Epithelial cell of proximal tubule (primary cell): ENCODE measurements at places on chromosomes 12 and 14. TPM values are rescaled to one million over a fixed set of nuclear protein-coding genes. Genes with fewer than 3 reads are reported as not detected.

GRCh38 chr12:90695415-90695814 is 259.6 kb downstream of the CCER1 start:
- DNase-seq: no peak

DNA sequence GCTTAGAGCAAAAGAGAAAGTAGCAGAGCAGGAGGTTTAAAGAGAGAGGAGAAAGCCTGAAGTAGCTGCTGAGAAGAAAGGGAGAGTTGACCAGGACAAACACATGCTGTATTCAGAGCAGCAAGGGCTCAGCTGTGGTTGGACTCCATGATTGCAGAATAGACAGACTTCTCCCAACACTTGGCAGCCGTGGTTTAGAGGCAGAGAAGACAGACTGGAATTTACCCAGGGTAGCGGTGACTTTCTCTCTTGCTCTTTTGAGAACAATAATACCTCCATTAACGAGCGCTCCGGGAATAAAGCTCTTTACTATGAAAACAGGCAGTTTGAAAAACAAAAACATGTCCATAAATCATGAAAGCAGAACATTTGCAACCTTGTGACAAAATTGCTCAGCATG is 21.4 kb upstream of the IGF1 start:
- no peak for DNase-seq

GRCh38 chr12:82440885-82441284 is 82.6 kb downstream of the METTL25 start:
- no peak for DNase-seq

GRCh38 chr14:92039063-92039718 is 668 bp downstream of the TRIP11 start:
- DNase-seq: no peak

DNA sequence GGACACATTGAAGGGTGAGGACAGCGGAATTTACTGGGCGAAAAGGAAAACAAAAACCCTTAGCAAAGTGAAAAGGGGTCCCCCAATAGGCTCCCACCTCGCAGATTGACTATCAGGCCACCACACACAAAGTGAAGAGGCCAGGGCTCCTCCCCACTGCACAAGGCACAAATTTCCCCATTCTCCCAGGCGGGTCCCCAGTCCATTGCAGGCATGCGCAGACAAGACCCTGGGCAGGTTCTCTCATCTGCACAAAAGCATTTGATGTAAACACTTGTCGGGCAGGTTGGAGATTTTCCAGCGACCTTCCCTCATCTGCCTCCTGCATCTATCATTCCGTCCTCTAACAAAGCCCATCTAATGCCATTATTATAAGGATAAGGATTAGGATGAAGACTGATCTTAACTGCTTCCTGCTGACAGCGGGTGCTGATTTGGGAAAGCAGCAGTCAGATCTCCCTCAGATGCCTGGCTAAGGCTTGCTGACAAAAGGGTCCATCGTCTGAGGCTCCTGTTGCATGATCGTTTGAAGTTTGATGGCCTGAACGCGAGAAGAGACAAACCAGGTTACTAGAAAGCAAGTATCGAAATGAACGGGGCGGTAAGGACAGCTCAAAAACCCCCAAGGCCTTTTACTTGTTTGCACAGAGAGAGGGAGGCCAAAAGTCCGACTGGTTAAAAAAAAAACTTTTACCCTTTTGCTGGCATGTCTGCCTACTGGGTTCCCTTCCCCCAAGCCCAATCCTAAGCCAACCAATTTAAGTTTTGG is 14.4 kb downstream of the ASCL4 start:
- DNase-seq: no peak

GRCh38 chr14:51564460-51564859 is 87.2 kb upstream of the FRMD6 start:
- no peak for DNase-seq

DNA sequence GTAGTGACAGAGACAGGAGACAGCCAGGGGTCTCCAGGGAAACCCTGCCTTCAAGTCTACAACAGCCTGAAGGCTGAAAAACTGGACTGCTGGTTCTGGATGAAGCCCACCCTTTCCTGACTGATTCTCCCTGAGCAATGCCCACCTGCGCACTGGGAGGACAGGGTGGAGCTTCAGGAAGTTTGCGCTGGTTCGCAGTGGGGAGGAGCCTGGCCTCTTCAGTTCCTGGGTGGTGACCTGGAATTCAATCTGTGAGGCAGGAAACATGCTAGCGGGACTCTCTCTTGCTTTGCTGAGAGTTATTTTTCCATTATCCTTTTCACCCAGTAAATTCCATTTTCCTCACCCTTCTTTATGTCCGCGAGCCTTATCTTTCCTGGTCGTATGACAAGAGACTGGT is 600.8 kb downstream of the TRHDE start:
- no peak for DNase-seq

GRCh38 chr12:93098077-93098476 is 169.0 kb upstream of the EEA1 start:
- no peak for DNase-seq

GRCh38 chr12:55933169-55933798 is 2.3 kb downstream of the DGKA start:
- DNase-seq: no peak

GRCh38 chr12:41777064-41777790 is 367.4 kb downstream of the GXYLT1 start:
- DNase-seq: no peak

- DNase-seq: no peak
Observed at GRCh38 chr14:57212919-57213318, 55.8 kb downstream of the EXOC5 start.

GRCh38 chr14:21102521-21103410 is 1.9 kb downstream of the TMEM253 start:
- DNase-seq: no peak

- DNase-seq: no peak
Observed at GRCh38 chr14:54488318-54488645, 498 bp downstream of the GMFB start.

DNA sequence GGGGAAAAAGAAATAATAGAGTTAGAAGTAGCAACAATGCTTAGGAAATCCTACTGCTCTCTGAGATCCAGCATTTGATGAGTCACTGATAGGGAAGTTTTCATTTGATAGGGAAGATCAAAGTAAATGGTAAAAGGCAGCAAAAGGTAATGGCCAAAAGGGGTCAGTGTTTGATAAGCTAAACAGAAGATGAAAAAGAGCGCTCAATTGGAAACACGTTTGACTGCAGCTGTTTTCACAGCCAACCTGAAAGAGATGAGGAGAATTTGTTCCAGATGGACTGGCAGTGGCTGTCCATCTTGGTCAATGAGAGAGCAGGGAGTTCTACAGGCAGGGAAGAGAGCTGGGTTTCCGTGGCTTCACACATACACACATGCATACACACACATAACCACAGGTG is 264.2 kb downstream of the TMEM132C start:
- DNase-seq: no peak

DNA sequence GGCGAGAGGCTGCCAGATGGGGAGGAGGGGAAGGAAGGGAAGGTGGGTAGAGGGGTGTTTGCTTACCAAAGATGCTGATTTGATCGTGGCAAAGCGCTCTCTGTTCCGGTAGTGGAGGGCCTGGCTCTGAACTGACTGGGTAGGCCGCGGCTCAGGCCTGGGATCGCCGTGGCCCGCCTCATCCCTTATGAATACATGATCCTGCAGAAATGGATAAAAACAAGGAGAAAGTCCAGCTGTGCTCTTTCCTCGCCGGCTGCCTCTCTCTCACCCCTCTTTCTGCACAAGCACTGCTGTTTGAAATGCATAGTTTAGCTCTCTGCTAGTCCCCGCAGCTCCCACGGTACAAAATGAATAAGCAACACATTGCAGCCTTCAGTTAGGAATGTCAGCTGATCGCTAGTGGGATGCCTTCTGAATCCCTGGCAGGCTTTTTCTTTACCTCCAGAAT is 53.8 kb downstream of the PEBP1 start:
- no peak for DNase-seq

- no peak for DNase-seq
Observed at GRCh38 chr12:96892104-96892503, 15.0 kb upstream of the NEDD1 start.

- no peak for DNase-seq
Observed at GRCh38 chr12:93832131-93832530, 155.0 kb downstream of the CRADD start.

GRCh38 chr14:81582420-81582819 is 48.8 kb upstream of the SEL1L start:
- DNase-seq: no peak

DNA sequence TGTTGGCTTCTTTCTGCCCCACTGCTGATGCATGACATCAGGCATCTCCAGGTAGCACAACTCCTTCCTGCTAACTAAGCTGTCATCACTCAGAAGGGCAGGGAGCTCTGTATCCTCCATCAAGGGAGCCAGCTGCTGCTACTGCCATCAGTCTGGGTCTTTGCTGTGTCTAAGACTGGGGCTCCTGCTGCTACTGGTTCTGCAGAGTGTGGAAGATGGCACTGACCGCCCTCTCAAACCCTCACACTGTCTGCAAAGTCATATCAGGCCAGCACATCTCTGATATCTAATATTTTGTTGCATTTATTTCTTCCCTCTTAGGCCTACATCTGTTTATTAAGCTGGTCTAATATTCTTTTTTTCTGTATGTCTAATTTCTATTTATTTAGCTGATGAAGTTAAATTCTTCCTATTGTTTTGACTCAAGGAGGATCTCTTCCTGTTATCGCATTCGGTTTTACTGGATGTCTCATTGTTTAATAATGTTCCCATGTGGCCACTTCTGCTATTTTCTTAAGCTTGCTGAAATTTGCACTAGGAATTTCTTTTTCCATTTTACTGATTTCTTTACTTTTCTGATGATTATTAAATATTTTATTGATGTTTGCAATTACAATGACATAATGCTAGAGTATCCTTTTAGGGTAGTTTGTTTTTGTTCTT is 7.6 kb upstream of the E2F7 start:
- DNase-seq: no peak

- DNase-seq: no peak
Observed at GRCh38 chr12:104707194-104707593, 250.4 kb downstream of the CHST11 start.

DNA sequence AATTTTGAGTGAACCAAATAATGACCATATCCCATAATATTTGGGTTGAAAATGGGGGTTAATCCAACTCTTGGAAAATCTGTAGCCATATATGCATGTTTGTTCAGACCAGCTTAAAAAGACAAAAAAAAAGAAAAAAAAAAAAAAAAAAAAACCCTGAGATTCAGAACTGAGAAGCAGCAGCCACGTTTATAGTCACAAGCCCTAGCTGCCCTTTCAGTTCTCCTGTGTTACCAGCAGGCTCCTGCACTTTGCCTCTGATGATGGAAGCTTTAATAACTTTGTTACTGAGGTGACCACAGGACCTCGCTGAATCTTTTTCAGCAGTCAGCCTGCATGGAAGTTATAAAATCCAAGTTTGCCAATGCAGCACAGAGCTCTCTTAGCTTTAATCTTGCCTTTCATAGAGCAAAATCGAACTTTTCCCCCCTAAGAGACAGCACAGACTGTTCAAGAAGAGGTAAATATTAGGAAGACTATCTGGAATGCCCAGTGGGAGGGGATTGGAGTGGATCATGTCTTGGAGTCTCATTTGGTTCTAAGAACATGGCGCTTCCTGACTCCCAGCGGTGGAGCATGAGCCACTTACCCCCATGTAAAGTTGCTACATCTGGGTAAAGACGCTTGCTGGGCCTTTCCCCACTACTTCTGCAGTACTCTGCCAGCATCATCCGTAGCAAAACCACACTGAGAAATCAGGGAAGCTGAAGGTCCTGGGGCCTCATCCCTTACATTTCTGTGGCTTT is 20.6 kb downstream of the GNG2 start:
- no peak for DNase-seq

DNA sequence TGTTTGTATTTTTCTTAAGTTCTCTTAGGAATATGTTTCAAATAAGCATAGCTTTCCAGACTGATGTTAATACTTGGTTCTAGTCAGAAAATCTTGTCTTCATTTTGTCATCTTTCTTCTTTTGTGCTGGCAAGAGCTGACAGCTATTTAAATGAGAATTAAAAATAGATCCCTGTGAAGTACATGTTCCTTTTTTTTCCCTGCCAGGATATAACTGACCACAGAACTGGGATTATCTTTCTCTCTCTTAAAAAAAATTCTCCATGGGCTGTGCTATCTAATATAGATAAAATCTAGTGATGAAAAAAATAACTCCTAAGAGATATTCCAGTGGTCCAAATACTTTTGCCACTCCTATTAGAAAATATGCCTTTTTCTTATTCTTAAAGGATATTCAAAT is 163.4 kb downstream of the AKAP6 start:
- no peak for DNase-seq

The NGB gene
- 0.12 and 0.14 TPM in 2 replicates for total RNA-seq

The FOXG1 gene
- 0.06 and 0.14 TPM in 2 replicates for total RNA-seq

The MYF5 gene
- not detected in 2 replicates for total RNA-seq

The HOXC9 gene
- total RNA-seq: 9.9 and 11.0 TPM in 2 replicates

The ARHGAP9 gene
- 0.29 and 1.2 TPM in 2 replicates for total RNA-seq

The HOXC12 gene
- total RNA-seq: not detected in 2 replicates

The LIN7A gene
- total RNA-seq: 2.2 and 2.3 TPM in 2 replicates

The MYBPC1 gene
- total RNA-seq: not detected in 2 replicates

The LYZ gene
- total RNA-seq: not detected in 2 replicates

The PRIMA1 gene
- not detected in 2 replicates for total RNA-seq
